ENCODE measurements at places on chromosomes 5 and 9. TPM values are rescaled to one million over a fixed set of nuclear protein-coding genes. Genes with fewer than 3 reads are reported as not detected.

The LCN12 gene
- total RNA-seq = not detected

The CLK4 gene
- total RNA-seq = 13.0 TPM

The PRRT1B gene
- total RNA-seq = not detected

The ARHGEF37 gene
- 0.27 TPM for total RNA-seq

The IL13 gene
- not detected for total RNA-seq

The PCDHB3 gene
- not detected for total RNA-seq

The PTGS1 gene
- 7.2 TPM for total RNA-seq

The ORM2 gene
- total RNA-seq = 0.98 TPM

The FREM1 gene
- total RNA-seq = 0.13 TPM

The SEMA6A gene
- 0.42 TPM for total RNA-seq

The SSBP2 gene
- total RNA-seq = 36.4 TPM

The SLCO4C1 gene
- total RNA-seq = 0.16 TPM

The TAS2R1 gene
- total RNA-seq = not detected

The ANKHD1 gene
- 98.7 TPM for total RNA-seq

The NFIB gene
- 3.0 TPM for total RNA-seq

The GFI1B gene
- 73.4 TPM for total RNA-seq

The MXD3 gene
- 12.0 TPM for total RNA-seq

The RNF180 gene
- not detected for total RNA-seq

The TARS1 gene
- total RNA-seq = 333 TPM

The SLC30A5 gene
- 54.6 TPM for total RNA-seq

The SPINK6 gene
- not detected for total RNA-seq

All from K562 (cell line).